ENCODE measurements at places on chromosomes 5 and 9.

DNA sequence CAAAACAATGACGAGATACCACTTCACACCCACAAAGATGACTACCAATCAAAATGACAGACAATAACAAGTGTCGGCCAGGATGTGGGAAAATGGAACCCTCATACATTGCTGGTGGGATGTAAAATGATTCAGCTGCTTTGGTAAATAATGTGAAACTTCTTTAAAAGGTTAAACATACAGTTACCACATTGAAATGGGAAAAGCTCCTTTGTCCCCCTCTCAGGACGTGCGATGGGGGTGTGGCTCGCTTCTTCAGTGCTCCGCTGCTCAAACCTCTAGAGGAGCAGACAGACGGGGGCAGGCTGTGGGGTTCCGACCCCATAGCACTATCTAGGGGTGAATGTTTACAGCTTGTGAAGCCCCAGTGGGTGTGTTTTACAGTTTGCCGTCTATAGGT, 8.0 kb upstream of the PLPP6 start:
- no peak for DNase-seq

DNA sequence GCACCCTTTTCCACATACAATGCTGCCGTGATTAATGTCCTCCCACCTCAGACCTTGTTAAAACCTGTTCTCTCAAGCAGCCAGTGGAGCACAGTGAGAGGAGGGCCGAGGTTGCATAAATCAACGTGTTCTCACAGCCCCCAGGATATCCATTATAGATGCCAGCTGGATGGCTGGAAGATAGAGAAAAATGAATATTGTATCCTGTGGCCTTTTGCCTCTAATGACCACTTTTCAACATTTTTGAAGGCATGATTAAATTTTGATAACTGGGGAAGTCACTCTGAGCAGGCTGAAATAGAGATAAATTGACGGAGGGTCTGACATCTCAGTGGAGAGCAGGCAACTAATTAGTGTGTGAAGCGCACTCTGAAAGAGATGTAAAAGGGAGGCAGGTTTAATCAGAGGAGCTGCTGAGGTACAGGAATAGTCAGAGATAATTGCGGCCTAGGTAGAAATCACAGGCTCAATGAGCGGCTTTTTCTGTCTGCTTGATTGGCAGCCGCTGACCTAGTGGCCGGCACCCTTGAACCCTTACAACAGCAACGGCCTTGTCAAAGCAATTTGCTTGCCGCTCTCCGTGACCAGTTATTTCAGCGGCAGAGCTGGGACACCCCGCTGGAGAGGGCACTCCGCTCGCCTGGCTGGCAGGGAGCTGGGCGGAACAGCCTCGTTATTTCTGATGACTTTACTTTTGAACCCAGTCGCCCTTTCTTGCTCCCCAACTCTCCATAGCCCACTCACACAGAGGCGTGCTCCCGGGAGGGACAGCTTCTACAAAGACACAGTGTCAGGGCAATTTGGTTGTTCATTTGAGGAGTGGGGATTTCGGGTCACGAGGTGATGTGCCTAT, 560.7 kb downstream of the PSAT1 start:
- DNase-seq, result no peak

GRCh38 chr9:24766081-24766480, 220.4 kb upstream of the IZUMO3 start:
- DNase-seq, result no peak

- no peak for DNase-seq
These were observed 19.4 kb downstream of the CWC27 start for GRCh38 chr5:64788156-64788555.

DNA sequence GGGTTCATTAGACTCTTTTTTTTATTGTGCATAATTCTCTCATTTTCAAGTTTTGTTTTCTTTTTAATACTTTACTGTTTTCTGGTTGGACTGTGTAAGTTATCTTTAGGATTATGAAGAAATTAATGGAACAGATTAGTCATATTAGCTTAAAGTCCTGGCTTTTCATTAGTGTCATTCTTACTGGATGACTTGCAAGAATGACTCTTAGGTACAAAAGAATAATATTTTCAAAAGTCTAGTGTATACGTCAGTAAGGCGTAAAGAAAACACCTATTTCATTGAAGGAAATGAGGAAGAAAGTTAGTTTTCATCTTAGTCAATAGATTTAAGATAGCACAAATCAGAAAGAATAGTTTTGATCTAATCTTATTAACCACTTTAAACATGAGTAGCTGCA, 20.4 kb downstream of the UHRF2 start:
- no peak for DNase-seq

DNA sequence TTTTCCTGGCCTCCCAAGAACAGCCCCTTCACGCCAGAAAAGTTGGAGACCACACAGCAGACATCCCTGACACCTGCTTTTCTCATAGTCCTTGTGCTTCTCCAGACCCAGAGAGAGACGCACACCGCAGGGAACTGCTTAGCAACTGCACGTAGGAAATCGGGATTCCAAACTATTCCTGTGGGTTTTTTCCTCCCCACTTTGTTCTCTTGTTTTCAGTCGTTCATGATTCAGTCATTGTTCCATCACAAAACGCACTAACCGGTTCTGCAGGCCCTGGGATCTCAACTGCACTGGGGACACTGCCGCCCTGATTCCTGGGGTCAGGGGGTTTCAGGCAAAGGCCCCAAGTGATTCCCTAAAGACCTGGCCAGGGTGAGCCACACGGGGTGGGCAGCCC, 588.0 kb upstream of the KLF4 start:
- no peak for DNase-seq

DNA sequence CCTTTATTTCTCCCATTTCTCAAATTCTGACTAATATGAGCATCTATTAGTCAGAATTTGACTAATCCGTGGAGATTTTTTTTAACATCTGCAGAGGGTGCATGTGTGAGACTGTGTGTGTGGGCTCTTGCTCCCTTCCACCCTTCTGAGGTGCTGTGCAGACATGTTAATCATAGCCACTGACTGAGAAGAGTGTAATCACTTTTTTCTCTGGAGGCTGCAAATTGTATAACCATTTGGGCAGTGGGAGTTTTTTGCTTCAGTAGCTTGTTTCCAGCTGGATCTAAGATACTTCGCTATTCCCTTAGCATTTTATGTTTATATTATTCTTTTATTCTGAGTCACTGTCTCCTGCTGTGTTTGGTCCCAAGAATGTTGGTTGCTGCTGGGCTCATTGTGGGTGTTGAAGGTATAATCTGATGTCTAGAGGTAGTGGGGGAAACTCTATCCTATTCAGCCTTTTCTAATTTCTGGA, 66.2 kb downstream of the ARHGEF28 start:
- no peak for DNase-seq

DNA sequence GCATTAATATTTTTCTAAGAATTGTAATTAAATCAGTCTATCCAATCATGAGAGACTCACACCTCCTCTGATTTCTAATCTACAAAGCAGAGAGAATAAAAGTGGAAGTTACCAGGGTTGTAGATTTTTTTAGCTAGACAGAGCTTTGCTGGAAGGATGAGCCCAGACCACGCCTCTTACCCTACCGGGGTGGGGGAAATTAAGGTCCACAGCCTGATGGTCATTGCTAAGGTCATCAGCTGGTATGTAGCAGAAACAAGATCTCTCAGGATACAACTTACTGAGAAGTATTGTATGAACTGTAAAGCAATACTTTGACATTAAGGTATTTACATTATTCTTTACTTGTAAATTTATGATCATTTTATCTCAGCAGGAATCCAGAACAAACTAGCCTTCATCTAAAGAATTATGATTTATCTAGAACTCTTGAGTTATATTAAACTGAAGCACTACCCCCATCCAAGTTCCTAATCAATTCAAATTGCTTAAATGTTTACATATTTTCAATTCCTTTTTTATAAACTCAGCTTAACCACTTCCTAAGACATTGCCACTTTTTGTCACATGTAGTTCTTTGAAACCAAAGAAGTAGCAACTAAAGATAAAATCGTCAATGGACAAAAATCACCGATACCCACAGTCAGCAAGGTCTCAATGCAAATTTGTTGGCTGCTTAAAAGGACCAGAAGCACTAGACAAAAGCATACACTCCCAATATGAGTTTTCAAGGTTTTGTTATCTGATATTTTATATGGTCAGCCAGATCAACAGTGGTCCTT, 225.8 kb upstream of the DAPK1 start:
- DNase-seq, result no peak

DNA sequence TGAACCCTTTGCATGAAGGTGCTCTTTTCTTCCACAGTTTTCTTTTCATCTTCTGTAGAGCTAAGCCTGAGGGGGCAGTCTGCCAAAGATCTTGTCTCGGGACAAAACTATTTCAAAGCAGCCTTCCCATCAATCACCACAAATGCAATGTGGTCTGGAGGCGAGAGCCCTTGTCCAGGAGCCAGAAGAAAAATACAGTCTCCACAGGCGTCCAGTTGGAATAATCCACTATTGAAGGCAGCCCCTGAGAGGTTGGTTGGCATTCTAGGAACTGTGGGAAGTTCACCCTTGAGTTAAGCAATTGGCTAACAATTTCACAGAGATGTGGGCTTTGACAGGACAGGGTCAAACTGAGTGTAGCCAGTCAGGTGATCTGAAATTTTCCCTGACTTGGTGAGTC, 72.0 kb downstream of the SEMA6A start:
- no peak for DNase-seq

DNA sequence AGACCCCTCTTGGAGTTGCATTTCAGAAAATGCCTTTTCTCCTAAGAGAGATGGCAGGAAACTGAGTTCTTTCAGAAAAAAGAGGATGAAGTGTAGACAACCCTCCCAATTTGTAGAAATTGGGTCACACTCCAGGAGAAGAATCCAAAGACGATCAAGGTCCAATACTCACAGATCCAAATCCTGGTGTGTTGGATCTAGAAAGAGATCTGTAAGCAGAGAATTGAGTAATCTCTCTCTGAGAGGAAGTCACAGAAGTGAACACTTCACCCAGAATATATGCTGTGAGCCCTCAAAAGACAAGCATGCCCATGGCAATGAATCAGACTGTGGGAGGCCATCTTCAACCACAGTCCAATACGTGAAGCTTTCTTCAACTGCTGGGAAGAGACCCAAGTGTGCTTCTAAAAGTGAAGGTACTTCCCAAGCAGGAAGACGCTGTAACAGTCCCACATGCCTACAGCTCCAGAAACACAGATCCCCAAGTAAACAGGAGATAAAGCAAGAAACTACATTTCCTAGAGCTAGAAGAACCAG, 182.7 kb downstream of the SMC2 start:
- DNase-seq, result no peak

GRCh38 chr5:64690104-64690416, 243 bp upstream of the SHISAL2B start:
- DNase-seq, result no peak

- DNase-seq, result no peak
These were observed 6.1 kb upstream of the AP3B1 start for GRCh38 chr5:78300464-78301045.

DNA sequence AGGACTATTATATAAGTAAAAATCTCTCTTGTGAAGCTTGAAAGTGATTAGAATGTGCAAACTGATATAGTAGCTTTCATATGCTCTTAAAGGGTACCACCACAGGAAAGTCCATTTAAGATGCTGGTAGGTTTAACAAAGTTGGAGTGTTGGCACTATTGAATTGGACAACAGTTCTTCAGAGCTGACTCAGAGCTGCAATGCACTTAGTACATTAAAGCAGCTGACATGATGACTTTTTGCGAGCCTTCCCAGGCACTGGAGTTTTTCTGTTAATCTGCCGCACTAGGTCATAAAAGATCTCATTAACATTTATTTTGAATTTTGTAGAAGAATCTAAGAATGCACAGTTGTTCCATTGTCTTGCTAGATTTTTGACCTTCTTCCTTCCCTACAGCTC, 243.8 kb downstream of the ADAMTSL1 start:
- DNase-seq, result no peak

GRCh38 chr9:130630506-130631330, 33.7 kb upstream of the PRDM12 start:
- no peak for DNase-seq

DNA sequence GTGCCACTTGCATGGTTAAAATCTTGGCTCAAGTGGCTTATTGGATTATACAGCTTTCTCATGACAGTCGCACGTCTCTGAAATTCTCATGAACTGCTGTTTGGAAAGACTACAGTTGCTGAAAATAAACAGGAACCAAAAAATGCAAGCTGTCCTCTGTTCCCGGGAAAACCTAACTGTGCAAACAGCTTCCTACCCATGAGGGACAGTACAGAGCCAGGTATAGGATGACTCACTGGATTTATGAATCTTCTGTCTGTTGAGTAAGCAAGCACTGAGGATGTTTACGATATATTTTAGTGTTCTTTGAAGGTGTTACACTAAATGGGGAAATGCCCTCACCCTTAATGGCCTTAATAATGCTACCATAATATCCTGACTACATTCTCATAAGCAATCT, 380.3 kb upstream of the TNC start:
- DNase-seq, result no peak

All from T follicular helper cell (primary cell).